ENCODE measurements at places on chromosomes 1 and 21.
A peak's percentile ranks its signal among the peaks of the same experiment; 100 is the strongest.

- no peak for DNase-seq
Measured at GRCh38 chr1:36284517-36284916, 21.7 kb upstream of the SH3D21 start.

DNA sequence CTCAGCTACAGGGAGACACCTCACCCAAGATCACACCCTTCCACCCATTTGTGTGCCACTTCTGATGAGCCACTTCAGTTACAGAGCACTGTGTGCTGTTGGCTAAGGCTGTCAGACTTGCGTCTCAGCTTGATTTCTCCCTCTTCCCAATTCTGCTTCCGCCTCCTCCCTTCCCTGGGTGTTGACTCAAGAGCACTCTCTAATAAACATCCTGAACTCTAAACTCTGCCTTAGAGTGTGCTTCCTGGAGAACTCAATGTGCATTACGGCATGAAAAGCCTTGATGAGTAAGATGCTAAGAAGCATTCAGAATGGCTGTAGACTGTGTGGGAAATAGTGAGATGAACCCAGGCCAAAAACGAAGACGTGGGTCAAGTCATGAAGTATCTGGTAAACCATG lies 54.9 kb upstream of the S1PR1 start:
- no peak for DNase-seq

DNA sequence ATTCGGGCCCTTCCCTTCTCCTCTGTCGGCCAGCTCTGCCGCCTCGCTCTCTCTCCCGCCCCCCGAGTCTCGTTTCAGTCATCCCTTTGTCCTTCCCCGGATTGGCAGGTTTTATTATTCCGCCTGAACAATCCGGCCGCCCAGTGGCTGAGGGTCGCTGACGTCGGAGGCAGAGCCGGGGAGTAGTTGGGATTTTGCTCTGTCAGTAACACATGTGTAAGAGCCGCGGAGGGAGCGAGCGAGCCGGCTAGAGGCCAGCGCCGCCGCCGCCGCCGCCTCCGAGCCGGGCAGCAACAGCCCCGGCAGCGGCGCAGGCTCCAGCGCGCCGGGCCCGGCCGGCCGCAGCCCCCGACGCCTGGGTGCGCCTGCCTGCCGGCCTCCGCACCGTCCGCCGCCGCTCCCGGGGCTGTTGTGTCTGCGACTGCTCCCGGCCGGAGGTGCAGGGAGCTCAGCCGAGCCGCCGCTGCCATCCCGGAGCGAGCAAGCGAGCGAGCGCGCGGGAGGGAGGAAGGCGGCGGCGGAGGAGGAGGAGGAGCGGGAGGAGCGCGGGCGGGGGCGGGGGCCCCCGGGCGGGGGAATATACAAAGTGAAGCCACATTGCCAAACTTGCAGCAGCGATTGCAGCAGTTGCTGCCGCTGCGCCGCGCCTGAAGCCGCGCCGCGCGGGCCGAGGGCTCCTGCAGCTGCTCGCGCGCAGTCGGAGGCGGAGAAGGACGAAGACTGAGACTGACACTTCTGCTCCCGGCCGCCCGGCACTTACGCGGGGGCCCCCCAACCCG lies at the start of gene LMO4:
TSS of gene LMO4 (plus strand) at position 609 of the 779 bp plus-strand sequence. CDS start 3,136 bp downstream, outside the sequence.
- DNase-seq: peak; percentile 59

DNA sequence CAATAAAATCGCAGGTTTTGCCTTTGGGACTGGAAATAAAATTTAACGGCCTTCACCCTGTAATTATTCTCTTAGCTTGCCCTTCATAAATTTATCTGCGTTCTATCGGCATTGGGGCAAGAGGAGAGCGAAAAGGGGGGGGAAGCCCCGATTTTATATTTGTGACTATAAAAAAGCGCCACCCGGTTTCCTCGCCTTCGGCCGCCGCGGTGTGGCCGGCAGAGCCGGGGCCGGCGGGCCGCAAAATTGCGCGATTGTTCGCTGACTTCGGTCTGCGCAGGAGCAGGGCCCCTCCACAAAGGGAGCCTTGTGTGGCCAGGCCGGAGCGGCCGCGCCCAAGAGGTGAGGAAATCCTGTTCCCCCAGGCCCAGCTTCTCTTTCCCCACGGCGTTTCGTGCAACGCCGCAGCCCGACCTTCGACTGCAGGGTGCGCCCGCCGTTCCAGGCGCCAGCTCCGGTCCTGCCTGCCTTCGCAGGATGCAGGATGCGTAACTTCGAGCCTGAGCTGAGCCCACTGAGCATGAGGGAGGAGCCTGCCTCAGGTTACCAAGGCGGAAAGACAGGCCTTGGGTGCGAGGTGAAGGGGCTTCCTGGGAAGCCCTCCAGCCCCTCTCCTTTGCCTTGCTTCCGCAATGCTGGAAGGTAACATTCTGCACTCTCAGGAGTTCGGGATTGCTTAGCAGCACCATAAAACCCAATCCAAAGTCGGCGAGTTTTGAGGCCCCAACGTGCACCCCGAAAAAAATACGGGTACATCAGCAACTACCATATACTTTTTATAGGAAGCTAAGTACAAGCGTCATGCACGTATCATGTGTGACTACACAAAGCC lies 4.9 kb upstream of the TBX15 start:
- DNase-seq: no peak

DNA sequence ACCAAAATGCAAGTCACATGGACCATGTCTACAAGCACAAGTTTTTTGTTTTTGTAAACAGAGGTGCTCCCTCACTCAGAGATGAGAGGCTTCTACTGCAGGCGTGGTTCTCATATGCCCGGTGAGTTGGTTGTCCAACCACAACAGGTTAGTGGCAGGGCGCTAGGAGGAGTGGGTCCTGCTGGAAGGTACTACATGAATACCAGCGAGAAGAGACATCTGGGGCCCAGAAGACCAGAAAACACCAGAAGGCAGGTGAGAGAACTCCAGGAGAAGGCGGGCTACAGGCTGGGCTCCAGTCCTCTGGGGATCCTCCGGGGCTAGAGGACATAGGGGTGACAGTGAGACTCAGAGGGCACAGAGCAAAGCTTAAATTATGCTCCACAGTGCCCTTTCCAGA lies 366.5 kb downstream of the MATN1 start:
- no peak for DNase-seq

DNA sequence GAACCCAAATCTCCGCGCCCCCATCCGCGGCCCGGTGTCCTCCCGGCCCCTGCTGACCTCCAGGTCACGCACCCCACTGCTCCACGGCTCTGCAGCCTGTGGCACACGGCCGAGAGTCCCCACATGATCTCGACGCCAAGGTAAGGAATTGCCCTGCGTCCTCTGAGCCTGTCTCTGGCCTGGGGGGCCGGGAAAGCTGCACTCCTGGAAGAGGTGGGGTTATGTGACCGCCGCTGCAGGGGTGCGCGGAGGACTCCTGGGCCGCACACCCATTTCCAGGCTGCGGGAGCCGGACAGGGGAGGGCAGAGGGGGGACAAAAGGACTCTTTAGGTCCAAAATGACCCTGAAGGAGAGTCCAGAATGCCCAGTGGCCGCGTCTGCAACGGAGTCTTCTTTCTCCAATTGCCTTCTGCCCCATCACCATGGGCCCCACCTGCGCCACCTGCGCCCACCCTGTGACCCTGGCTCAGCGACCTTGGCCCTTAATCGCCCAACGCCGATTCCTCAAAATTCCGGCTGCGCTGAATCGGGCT lies 997 bp upstream of the SIM2 start:
- no peak for DNase-seq

GRCh38 chr1:5410652-5411051 lies 581.6 kb downstream of the NPHP4 start:
- no peak for DNase-seq

DNA sequence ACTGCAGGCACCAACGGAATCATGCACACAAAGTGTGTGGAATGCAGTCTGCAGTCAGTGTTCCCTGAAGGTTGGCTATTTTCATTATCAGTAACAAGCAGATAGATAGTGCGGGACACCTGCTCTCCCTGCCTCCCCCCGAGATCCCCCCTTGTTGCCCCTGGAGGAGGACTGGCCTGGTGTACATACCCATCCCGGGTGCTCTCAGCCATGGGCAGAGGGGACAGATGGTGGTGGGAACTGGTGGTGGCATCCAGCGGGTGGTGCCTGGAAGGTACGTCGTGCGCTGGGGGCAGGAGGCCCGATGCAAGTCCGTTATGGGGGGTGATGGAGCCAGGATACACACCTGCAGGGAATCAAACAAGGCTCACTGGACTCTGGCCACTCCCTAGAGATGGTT lies 55.2 kb downstream of the DMRTB1 start:
- DNase-seq: no peak
